ENCODE measurements at places on chromosomes 13 and 19. TPM values are rescaled to one million over a fixed set of nuclear protein-coding genes. Genes with fewer than 3 reads are reported as not detected.

The RAB8A gene
- 49.1 TPM for total RNA-seq

The WDR88 gene
- total RNA-seq, result not detected

The APOC4 gene
- not detected for total RNA-seq

The SRRM5 gene
- 0.17 TPM for total RNA-seq

The LIPE gene
- 10.7 TPM for total RNA-seq

The ZNF20 gene
- total RNA-seq, result 12.5 TPM

The RFX2 gene
- 4.2 TPM for total RNA-seq

The ACP5 gene
- not detected for total RNA-seq
